ENCODE measurements at places on chromosomes 6 and 20.

DNA sequence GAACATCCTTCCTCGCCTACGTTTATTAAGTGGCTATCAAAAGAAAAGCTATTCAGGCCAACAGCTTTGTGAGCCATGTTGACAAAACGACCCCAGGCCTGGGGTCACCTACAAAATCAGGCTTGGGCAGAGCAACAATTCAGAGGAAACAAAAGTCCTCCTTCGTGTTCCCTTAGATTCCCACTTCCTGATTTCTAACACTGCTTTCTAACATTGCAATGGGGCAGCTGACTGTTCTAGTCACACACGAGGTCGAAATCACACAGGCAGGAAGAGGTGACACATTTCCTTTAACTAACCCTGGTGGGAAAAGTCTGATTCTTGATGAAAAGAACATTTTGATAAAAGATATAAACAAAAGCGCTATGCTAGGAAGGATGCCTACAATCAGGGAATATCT, 31.9 kb downstream of the WDR27 start:
- DNase-seq: peak; percentile 94

DNA sequence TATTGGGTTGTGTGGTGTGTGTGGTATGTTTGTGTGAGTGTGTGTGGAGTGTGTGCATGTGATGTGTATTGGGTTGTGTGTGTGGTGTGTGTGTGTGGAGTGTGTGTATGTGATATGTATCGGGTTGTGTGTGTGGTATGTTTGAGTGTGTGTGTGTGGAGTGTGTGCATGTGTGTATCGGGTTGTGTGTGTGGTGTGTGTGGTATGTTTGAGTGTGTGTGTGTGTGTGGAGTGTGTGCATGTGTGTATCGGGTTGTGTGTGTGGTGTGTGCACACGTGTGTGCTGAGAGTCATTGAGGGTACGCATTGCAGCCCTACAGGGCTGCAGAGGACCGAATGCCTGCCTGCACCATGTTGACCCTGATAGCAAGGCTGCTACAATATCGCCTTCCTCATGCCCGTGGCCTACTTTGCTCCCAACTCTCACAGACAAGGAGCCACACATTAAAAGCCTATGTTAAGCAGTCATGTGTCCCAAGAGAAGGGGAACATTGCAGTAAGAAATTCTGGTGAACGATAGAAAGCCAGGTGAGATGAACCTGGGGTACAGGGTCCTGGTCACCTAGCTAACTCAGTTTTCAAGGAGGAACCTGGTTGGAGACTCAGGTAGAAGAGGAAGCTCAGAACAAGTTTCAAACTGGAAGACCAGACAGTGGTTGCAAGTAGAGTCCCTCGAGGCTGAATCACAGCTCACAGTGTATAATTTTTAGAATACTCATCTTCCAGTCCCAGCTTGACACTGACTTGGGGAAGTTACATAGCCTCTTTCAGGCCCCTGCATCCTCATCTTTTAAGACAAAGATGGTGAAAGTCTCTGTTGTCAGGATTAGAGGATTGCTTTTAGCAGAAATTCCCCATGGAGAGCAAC, 45.7 kb upstream of the TMEM170B start:
- DNase-seq: no peak

DNA sequence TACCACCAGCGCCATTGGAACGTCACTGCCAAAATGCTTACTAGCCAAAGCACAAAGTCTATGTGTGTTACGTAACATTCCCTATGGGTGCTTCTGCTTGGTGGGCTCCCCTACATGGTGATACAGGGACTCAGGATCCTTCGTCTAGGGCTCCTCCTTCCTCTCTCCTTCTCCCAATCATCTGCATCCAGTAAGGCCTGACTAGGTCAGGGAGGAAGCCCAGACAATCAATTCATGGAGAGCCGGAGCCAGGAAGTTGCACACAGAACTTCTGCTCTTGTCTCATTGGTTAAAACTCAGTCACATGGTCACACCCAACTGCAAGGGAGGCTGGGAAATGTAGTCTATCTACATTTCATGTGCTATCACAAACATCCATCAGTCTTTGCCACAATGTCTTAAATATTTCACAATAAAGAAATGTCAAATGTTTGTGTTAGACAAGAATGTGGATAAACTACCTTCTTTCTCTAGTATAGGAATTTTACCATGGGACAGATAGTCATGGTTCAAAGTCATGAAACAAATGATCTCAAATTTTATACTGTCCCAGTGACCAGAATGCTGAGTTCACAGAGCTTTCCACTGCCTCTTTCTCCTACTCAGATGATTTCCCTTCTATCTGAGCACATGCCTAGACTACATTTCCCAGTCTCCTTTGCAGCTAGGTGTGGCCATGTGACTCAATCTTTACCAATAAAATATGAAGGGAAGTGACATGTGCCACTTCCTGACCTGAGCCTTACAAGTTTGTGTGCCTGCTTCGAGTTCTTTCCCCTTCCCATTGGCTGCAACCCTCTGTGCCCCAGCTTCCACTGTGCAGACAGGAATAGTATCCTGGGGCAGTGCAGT, 9.3 kb upstream of the KCNK15 start:
- DNase-seq: peak; percentile 74

DNA sequence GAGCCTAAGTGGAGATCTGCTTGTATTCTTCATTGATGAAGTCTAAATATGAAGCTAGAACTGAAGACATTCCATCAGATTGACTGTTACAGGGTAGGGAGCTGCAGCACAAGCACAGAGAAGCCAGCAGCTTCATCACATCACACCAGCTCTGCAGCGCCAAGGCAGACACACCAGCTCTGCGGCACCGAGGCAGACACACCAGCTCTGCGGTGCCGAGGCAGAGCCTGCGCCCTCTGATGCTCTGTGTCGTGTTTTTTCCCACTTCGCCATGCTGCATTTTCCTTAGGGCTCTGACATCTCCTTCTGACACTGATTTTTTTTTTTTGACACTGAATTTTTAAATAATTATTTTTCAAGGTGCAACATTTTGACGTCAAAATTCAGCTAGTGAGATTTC, 784 bp downstream of the BTNL2 start:
- DNase-seq: no peak

- DNase-seq: no peak
Measured at GRCh38 chr20:48098866-48099265, 313.6 kb upstream of the SULF2 start.

GRCh38 chr20:7893014-7893730, 47.1 kb downstream of the HAO1 start:
- no peak for DNase-seq

DNA sequence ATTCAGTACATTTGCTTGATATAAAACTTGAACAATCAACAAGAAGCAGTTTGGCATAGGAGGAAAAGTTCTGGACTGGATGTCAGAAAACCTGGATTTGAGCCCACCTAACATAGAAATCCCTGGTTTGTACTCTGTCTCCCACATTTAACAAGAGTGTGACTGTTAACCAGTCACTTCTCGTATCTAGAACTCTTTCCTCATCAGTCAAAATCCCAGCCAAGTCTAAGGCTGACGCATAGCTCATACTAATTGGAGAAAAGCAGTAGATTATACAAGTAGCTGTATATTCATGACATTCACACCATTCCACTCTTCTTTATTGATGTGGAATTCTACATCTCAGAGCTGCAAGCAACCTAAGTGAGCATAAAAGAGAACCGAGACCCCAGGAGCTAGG, 222.7 kb downstream of the PHACTR1 start:
- DNase-seq: no peak

GRCh38 chr20:2602746-2603145, 49.7 kb upstream of the NOP56 start:
- no peak for DNase-seq

DNA sequence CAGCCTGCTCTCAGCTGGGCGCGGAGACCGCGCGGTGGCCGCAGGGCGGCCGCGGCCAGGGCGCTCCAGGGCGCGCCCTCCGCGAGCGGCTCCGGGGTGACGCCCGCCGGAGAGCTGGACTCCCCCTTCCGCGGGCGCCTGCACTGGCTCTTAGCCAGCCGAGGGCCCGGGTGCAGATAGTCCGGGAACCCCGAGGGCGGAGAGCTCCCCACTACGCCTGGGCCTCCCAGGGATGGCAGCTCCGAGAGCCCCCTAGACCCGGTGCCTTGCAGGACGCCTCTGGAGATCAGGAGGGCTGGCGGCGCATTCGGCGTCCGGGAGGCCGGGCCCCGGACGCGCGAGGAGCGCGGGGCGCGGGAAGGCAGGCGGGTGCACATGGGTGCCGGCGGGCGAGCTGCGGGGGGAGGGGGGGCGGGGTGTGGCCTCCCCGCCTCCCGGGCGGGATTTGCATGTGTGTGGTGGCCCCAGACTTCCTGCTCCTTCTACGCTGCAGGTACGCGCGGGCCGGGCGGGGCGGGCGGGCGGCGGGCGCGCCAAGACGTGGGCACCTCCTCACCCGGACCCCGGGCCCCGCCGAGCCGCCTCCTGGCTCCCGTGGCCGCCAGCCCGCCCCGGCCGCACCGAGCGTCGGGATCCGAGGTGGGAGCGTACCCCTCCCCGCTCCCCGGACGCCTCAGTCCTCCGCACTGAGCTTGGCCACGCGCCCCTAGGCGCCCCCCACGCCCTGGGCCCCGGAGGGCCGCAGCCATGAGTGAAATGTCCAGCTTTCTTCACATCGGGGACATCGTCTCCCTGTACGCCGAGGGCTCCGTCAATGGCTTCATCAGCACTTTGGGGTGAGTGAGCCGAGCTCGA, at the start of gene ITPR3:
TSS of gene ITPR3 (plus strand) at position 467 of the 855 bp plus-strand sequence. CDS start at position 748, 281 bp downstream.
- no peak for DNase-seq

DNA sequence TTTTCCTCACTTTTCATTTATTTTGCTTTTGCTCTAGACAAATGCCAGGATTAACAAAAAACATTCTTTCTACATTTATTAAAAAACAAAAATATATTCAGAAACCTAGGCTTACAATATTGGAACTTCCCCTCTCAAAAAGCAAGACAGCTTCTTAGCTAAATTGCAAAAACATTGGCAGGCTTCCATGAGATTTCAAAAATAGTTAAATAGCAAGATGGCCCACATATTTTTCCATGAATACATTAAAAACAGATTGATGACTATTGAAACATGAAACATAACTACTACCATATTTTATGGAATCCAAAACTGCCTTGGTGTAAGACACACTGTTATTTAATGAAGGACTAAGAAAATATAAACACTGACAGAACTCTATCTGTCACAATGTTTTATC, 92.0 kb downstream of the LY86 start:
- DNase-seq: no peak

DNA sequence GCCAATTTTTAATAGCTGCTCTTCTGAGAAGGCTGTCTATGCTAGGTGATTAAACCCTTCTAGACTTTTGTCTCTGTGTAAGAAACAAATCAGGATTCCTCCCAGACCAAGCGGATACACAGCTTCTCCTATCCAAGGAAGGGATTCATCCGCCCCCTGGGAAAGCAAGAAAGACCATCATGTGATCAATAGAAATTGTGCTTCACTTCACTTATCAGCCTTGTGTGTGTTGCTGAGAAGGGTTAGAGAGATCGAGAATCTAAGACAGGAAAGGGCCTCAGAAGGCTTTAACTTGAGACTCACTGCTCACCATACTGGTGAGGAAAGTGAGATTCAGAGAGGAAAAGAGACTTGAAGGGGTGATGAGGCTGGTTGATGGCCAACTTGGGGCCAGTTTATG, 1.5 kb downstream of the ABCC10 start:
- no peak for DNase-seq

GRCh38 chr6:167295495-167296292, 4.6 kb downstream of the UNC93A start:
- DNase-seq: no peak

DNA sequence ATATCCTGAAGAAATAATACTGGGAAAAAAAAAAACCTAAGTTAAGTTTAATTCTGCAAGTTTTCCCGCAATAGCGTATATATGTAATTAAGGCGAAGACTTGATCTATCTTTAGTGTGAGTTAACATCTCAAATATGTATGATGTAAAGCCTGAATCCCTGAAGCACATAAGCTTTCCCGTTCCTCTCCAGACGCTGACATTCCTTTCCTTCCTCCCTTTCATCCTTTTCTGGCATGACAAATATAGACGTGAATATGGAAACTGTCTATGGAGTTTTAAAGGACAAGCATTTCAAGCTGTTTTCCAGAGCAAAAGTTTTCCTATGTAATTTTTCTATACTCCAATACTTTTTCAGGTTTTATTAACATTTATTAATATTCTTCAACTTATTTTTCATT, 637.0 kb downstream of the COL12A1 start:
- peak; percentile 56 for DNase-seq

GRCh38 chr6:25312034-25312620, 33.0 kb downstream of the CARMIL1 start:
- no peak for DNase-seq

- DNase-seq: no peak
Measured at GRCh38 chr6:113634352-113635163, 222.6 kb upstream of the MARCKS start.

GRCh38 chr20:61638802-61639585, 386.9 kb downstream of the CDH4 start:
- no peak for DNase-seq

- DNase-seq: no peak
Measured at GRCh38 chr6:36594816-36595643, 868 bp downstream of the SRSF3 start.

GRCh38 chr6:39961178-39961577, 26.9 kb upstream of the MOCS1 start:
- DNase-seq: no peak

- DNase-seq: no peak
Measured at GRCh38 chr20:41137614-41138474, 501 bp downstream of the PLCG1 start.

DNA sequence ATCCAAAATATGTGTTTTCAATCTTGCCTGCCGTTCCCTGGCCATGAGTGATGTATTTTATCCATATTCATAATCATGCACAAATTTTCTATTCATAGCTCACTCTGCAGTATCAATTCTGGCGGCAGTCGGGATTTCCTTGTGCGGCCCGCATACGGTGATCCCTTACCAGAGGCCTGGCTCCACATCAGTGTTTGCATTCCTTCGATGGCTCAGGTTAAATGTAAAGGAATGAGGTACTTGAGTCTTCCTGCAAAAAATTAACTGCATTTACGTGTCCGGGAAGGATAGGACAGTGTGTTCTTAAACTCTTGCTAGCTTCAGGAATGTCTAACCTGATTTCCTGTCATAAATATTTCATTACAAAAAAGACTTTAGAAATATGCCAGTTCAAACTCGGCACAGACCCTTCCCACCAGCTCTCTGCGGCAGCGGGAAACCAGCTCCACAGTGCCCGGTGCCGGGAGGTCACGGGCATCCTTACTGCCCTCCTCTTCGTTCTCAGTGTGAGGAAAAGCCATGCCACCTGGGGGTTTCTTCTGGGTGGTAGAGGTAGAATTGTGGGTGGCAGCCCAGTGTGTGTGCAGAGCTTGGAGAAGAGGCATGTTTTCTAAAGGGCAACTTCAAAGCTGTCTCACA, 154.5 kb downstream of the MOXD1 start:
- no peak for DNase-seq

All from glomerular endothelial cell (primary cell).